ENCODE measurements at places on chromosomes 7 and 10.

DNA sequence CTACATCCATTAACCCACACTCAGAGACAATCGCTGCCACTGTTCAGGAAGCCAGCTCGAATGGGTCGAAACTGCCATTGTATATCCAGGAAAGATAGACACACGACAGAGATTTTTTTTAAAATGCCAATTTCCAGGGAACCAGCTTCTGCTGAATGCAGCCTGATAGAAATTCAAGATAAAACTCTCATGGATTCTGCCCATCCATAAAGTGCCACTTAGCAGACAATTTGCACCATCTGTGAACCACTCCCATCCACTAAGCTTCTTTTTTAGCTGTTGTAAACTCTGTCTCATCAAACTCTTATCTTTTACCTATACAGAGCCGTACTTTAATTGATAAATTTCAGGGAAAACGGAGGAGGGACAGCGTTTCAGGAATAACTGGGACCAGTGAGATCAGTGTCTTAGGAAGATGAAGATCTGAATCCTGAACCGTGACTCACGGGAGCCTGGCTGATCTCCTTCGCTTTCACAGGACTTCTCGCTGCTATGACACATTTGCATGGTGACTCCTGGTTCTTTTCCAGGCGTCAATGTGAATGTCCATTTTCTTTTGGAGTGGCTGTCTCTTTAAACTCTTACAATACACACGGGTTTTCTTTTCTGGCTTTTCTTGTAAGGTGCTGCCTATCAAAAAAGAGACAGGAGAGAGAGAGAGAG is 103.4 kb downstream of the FAM204A start:
- no peak for DNase-seq

GRCh38 chr7:48421357-48421756 is 250.1 kb downstream of the ABCA13 start:
- DNase-seq, result no peak

DNA sequence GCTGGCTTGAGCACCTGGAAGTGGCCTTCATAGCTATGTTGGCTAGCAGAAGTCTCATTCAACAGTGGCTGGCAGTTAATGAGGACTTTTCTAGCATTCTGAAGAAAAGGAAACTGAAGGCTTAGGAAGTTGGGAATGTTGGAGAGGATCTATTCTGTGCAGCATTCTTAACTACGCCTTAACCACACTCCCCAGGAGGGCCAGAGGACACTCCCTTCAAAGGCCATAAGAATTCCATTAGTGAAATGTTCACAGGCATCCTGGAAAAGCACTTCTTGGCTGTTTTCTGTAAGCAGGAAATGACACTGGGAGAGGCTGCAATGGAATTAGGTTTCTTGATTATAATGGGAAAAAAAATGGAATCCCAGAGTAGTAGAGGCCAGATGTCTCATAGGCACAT is 188.9 kb downstream of the ARHGAP12 start:
- no peak for DNase-seq

DNA sequence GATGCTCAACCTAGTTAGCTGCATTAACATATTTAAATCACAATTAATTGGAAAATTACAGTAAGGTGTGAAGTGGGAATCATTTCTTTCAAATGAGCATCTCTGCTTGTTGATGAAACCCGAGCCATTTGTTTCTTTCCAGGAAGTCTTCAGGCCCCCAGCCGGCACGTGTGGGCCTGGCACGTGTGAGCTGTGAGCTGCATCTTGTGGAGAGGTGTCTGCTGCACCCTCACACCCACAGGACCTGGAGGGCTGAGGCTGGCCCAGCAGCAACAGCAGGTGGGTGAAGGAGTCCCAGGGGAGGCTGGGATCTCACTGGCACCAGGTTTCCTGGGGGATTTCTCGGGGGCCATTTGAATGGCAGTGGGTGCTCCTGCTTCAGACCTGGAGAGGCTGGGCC is 372.5 kb upstream of the MKI67 start:
- DNase-seq, result no peak

- DNase-seq, result no peak
Measured at GRCh38 chr10:62638062-62638477, 166.4 kb upstream of the ADO start.

DNA sequence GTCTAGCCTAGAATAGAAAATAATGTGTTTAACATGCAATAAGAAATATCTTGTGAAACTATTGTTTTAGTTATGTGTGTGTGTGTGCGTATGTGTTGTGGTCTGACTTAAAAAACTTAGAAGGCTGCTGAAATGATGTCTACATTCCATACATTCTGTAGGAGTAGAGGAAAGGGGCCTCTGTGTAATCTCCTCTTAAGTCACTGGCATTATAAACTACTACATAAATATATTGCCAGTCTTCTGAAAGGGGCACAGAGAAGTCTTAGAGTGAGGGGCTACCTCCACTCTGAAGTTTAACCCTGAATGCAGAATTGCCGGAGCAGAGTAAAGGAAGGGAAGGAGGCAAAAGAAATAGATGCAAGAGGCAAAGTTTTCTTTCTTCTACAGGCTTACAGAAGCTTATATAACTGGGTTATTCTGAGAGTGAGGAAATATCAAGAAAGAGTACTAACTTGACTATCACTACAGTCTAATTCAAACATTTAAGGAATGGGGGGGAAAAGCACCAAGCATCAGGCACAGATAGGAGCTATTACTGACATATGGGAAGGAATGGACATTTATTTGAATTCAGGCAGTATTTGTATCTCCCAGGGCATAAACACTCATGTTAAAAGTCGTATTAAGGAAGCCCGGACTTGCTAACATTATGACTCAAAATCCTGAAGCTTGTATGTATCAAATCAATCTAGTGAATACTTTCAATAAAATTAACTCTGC is 75.7 kb downstream of the DNAJC1 start:
- DNase-seq, result no peak

DNA sequence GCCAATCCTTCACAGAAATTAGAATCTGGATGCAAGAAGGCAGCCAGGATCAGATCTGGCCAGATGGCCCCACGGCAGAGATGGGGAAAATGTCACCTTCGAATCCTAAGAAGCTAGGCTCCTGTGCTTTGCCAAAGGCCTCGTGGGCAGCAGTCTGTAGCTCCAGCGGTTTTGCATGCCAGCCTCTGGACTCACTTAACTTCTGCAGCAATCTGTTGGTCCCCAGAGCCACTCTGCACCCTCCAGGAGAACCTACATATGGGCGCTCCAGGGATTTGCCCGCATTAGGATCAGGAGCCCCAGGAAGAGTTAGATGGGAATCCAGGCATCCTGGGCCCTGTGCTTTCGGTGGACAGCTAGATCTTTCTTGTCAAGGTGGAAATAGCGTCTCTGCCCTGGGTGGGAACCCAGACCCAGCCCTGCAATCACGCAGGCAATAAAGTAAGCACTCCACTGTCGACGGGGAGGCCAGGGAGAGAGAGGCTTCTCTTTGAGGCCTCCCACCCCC is 10.1 kb upstream of the HOXA13 start:
- DNase-seq, result no peak

Measured in stimulated activated CD8-positive, alpha-beta memory T cell treated with anti-CD3 and anti-CD28 coated beads, Interleukin-12 subunit alpha, Interleukin-12 subunit beta, amount 100 ng/mL, for 4 hours (primary cell).